Type B pancreatic cell (in vitro differentiated cells): ENCODE measurements at places on chromosomes 11 and 22.

- DNase-seq = no peak
Observed at GRCh38 chr11:66339162-66339675, 3.0 kb upstream of the RIN1 start.

DNA sequence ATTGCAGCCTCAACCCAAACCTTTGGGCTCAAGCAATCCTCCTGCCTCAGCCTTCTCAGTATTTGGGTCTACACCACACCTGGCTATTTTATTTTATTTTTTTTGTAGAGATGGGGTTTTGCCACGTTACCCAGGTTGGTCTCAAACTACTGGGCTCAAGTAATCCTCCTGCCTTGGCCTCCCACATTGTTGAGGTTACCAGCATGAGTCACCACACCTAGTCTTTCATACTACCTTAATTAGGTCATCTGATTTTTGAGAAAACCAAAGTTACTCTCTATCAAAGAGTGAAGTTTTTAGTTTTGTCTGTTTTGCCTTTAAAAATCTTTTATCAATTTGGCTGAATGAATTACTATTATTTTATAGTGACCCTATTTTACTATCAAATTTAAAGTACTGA, 335.6 kb upstream of the LRRC4C start:
- DNase-seq = no peak

DNA sequence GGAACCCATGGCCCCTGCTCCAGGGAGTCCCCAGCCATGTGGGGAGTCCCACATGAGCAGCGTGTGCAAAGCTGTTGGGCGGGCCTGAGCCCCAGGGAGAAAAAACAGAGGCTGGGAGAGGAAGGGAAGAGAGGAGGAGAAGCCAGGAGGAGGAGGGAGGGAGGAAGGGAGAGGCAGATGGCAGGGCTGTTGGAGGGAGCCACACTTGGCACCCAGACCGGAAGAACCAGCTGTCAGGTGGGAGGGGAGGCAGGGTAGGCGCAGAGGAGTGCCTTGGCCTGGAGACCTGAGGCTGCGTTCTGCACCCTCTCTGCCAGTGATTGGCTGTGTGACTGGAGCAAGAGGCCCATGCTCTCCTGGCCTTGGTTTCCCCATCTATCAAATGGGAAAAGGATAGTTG, 6.7 kb downstream of the SYNGR1 start:
- no peak for DNase-seq

DNA sequence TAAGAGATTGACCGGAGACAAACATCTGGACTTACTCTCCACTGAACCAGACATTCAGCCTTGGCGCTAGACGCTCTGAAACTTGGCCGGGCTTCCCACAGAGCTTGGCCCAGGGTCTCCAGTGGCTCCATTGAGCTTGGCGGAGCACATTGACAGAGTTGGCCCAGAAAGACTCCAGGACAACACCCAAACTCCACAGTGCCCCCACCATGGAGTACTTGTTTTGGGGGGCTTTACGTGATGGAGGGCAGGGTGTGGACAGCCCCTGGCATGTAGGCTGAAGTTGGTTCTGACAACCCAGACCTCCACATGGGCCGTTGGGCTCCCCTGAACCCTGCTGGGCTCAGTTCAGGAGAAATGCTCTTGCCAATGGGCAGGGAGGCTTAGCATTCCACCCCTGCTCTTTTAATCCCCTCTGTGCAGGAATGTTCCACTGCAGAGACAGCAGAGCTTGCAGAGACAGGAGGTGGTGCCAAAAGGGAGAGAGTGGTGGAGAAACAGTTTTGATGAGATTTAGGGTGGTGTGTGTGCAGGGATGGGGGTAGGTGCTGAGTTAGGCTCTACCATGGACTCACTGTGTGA, 102.4 kb upstream of the TIMP3 start:
- DNase-seq = no peak

- no peak for DNase-seq
Observed at GRCh38 chr22:41284465-41284864, 1.5 kb downstream of the RANGAP1 start.

GRCh38 chr22:45952151-45952550, 24.8 kb downstream of the WNT7B start:
- no peak for DNase-seq

DNA sequence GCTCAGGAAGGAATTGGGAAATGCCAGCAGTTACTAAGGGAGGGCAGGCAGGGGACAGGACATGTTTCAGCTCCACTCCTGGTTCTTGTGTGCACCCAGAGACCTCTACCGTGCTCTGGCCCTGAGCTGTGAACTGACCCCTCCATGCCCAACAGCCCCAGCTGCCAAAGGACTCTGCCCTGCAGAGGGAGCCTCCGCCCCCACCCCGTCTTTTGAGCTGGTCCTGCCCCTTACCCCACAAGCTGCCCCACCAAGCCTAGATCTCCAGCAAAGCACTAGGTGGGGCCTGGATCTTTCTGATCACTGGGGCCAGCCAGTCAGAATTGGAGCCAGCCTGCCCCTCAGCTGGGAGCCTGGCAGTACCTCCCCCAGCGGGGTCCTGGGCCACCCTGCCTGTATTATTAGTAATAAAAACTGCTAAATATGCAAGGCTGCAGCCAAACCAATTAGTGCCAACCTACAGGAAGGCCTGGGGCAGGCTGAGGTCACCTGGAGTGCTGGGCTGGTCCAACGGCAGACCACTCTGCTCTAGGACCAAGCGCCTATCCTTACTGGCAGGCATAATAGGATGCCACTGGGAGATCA, 23.9 kb upstream of the DRICH1 start:
- no peak for DNase-seq

GRCh38 chr11:84588131-84588829, 1038.9 kb downstream of the DLG2 start:
- DNase-seq = no peak

DNA sequence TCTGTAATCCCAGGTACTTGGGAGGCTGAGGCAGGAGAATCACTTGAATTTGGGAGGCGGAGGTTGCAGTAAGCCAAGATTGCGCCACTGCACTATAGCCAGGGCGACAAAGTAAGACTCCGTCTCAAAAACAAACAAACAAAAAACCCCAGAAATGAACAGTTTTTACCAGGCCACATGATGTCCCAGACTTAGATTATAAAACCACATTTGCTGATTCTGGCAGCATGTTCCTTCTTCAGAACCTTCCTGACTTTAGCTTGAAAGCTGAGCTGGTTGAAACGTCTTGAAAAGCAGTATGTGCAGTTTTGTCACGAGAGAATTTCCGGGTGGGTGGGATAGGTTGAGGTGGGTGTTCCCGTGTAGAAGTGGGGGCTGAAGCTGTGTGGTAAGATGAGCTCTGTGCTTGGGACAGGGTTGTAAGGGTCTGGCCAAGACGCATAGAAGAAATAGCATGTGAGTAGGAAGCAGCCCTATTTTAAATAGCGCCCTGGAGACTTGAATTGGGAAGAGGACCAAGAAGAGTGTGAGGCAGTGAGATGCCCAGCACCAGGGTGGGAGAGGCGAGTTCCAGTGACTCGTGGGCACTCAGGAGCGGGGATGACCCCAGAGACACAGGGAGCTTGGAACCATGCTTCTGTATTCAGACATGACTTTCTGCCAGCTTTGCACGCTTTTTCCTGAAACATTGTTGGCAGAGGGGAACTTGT, 7.6 kb downstream of the AP2A2 start:
- DNase-seq = no peak

DNA sequence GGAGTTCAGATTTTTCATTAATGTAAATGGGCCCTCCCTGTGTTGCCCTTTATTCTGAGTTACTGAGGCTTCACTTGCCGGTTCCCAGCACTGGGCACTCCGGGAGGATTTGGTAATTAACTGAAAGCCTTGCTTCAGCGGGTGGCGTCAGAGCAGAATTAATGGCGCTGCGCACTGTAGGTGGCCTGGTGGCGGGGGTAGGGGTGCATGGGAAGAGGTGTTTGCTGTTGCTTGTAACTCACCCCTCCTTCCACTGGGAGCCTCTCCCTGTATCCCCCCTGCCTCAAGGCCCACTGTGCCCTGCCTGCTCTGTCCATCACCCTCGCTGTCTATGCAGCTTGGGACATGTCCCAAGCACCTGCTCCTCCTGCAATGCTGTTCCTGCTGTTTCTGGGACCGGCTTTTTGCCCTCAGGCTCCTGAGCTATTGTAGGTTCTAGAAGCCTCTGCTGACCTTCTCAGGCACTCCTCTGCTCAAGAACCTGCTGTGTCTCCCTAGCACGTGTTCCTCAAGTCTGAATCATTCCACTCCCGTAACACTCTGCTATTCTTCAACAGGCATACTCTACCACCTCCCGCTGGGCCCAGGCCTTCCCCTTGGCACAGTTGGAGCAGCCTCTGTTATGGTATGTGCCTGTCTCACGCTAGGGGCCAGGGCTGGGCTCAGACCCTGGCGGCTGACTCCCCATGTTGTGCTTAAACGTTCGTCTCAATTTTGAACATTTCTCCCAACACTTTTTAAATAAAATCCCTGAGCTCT, 24.4 kb downstream of the ARHGAP8 start:
- DNase-seq = no peak

GRCh38 chr11:33553486-33553885, 147.1 kb downstream of the C11orf91 start:
- DNase-seq = no peak

DNA sequence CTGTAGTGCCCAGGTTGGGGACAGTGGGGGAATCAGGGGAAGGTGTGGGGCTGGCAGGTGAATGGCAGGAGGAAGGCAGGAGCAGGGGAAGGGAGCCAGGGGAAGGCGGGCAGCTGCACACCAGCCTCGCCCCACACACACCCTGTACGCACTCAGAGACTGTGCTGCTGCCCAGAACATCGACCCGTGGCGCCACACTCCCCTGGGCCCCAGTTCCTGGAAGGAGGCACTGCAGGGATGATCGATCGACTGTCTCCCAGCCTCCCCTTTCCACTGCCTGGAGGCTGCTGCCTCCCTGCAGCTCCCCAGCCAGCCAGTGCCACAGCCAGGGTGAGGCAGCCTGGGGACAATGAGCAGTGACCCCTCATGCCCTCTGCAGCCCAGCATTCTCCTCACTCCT, 19.2 kb downstream of the PDE2A start:
- DNase-seq = no peak

- no peak for DNase-seq
Observed at GRCh38 chr11:132101881-132102280, 731.5 kb downstream of the NTM start.

- DNase-seq = peak; percentile 70
Observed at GRCh38 chr11:69642549-69642912, 1.6 kb downstream of the CCND1 start.
